Ureter (tissue), 1 donor: ENCODE measurements at places on chromosomes 2 and 18. TPM values are rescaled to one million over a fixed set of nuclear protein-coding genes. Genes with fewer than 3 reads are reported as not detected.

DNA sequence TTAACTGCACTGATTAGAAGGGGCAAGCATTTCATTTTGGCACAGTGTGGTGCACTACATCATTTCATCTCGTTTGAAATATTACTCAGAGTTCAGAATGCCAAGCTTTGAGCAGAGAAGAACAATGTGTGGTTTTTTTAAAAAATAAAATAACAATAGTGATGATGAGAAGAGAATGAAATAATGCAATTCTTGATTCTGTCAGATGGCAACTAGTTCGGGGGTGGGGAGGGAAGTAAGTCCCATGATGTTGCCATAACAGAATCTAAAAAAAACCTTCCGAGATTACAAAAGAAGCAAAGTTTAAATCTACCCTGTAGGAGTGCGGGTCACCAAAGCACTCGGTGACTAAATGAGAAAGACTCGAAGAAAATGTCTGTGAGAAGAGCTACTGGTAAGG, 490.4 kb downstream of the NR4A2 start:
- DNase-seq = no peak

SLC20A1 gene
- 77.2 TPM for total RNA-seq

CFAP210 gene
- total RNA-seq = 0.49 TPM

DNA sequence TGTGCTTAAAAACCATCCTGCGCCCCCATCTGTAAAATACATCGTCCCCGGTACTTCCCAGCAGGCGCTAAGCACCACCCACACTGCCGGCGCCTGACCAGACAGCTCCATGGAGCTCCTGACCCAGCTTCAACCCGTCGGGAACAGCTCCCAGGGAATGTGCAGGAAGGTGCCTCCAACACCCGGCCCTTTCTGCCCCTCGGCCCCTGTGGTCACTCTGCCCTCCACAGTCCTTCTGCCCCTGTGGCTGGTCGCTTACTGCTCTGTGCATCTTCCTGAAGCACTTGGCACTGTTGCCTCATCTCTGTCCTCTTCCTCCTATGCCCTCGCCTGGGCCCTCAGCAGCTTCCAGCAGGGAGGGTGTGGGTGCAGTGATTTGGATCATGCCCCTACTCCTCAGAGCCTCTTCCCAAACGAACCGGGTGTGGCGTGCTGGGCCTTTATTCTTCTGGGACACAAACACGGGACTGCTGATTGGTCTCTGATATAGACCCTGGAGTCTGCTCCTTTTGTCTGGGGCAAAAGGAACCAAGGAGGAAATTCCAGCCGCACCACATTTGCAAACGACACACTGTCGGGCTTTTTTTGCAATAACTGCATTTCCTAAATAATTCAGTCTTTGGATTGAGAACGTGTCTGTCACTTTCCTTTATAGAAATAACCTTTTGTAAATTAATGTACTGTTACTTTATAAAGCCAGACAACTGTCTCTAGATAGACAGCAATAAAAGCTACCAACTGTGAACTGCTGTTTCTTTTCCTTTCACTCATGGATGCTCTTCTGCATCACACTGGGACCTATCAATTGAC, 65.9 kb downstream of the ADI1 start:
- DNase-seq = no peak

GRCh38 chr18:63299837-63300745, 19.5 kb downstream of the BCL2 start:
- DNase-seq = no peak

DNA sequence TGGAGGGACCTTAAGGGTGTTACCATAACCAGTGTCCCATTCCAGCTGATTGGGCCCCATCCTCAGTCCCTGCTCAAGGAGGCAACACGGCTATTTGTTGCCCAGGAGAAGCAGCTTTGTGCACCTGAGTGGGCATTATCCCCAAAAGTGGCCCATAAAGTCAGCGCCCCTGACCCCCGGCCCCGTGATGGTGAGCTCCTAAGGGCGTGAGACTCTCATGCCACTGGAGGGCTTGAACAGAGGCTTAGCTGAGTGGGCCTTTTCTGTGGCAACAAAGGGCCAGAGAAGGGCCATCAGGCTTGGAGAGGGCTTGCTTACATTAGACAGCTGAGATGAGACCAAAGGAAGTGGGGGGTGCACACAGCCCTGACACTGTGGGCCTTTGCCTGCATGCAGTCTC, 99.2 kb upstream of the RAB6C start:
- no peak for DNase-seq

PSMG2 gene
- total RNA-seq = 70.8 TPM

- DNase-seq = no peak
Observed at GRCh38 chr2:72834596-72834995, 8.8 kb upstream of the EXOC6B start.

- DNase-seq = no peak
Observed at GRCh38 chr18:39571511-39571910, 2005.9 kb upstream of the CELF4 start.

ARHGEF33 gene
- total RNA-seq = 0.68 TPM

CD207 gene
- total RNA-seq = 1.3 TPM

DNA sequence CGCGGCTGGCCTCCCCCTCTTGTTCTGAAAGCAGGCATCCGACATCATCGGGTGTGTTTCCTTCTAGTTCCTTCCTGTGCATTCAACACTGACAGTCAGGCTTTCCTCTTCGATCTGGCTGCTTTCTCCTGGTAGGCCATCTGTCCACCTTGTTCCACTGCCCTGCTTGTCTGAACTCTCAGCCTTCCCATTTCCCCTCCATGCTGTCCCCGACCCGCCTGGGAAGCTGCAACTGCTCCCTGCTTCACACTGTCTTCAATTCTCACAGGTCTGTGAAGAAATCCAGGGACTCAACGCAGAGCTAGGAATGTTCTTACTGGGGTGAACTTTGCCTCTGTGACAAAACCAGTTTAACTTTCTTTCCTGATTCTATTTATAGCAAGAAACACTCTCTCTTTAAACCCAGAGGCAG, 43.0 kb downstream of the KIF3C start:
- no peak for DNase-seq

GRCh38 chr2:200650195-200650594, 64.4 kb downstream of the AOX1 start:
- no peak for DNase-seq

DNA sequence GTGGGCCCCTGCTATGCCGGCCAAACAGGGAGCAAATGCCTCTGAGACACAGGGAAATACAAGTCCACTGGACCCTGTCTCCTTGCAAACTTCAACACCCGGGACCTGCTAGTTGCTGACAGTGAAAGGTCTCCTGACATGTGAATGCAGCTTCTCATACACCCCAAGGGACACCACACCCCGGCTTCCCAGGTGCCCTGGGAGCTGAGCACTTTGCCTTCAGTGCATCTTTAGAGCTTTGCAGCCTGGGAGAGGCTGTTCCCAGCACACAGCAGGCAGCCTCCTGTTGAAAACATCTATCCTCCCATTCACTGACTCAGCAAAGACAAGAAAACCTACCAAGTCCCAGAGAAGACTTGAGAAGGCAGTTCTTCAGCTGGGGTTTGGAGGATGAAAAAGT, 143.4 kb downstream of the COL6A3 start:
- DNase-seq = no peak

GRCh38 chr2:134225173-134225572, 28.7 kb upstream of the MGAT5 start:
- DNase-seq = no peak

DNA sequence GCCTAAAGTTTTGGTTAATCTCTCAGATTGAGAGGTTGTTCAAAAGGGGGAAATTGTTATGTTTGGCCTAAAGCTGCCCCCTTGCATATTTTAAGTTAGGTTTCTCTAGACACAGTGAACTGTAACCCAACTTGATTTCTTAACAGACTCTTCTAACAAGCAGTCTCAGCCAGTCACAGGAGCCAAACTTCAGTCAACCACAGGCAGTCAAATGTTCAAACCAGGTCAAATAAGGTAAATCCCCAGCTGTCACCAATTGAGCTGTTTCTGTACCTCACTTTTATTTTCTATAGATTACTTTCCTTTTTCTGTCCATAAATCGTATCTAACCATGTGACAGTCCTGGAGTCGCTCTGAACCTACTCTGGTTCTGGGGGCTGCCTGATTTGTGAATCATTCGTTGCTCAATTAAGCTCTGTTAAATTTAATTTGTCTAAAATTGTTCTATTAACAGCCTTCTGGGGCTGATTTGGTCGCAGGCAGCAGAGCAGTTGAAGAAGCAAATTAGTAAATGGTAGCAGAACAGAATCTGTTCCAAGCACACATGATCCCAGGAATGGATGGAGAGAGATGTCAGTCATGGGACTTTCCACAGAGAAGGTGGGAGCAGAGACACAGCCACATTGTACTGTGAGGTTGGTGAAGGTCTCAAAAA, 16.4 kb upstream of the NFU1 start:
- no peak for DNase-seq

DNA sequence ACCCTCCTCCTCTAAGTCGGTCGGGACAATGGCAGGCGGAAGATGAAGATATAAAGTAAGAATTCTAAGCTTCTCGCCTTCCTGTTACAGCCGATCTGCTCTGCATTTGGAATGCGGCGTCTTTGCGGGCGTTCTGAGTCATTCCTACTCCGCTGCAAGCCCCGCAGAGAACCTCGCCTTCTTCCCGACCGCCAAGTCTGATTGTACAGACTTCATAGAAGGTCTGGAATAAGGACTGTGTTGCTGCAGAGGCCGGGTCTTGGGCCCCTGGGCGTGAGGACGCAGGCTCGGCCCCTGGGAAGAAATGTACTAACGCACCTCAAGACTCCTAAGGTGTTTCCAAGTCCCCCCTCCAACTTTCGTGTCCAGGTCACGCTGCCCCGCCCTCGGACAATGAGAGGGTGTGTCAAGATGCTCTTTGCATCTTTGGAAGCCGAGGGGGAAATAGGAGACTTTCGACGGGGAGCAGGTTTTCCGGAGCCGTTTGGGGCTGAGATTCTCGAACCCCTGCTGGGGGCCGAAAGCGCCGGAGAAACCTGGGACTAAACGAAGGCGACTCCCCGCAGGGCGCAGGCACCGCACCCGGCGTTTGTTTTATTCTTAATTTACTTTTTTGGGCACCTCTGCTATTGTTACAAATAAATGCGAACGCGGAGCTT, 12.7 kb upstream of the PAX3 start:
- no peak for DNase-seq

DNA sequence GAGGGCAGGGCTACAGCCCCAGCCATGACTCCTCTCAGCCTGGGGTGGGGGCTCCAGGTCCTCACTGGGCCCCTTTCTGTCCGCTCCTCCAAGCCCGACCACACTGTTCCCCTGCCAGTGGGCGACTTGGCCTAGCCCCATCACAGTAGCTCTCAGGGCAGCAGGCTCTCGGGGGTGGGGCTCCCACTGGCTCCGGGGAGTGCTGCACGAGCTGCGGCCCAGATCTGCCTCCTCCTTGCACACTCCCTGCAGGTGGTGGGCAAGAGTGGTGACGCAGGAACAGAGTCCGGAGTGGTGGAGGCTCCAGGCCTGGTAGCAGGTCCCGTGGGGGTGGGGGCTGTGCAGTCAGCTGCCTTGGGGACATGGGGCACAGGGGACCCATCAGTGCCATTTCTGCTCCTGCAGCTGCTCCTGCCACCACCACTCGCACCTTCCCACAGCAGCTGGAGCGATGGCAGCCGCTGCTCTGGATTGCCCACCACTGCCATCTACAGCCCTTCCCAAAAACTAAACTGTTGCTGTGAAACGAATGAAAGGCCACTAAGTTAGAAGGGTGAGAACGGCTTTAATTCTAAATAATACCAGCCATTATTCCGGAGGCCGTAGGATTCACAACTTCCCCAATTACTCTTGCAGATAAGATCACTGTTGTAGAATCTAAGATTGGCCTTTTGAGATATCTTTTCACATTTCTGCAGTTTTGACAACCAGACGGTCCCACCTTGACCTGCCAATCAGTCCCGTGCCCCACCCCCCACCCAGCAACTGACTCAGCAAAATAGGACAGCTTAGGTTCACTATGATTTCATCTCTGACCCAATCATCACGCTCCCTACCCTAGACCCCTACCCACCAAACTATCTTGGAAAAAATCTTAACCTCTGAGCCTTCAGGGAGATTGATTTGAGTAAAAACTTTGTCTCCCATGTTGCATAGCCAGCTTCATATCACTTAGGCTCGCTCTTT, 530.2 kb downstream of the DCC start:
- DNase-seq = no peak

- DNase-seq = no peak
Observed at GRCh38 chr2:39719317-39719716, 53.6 kb downstream of the TMEM178A start.

ANKRD53 gene
- 1.8 TPM for total RNA-seq

- DNase-seq = no peak
Observed at GRCh38 chr2:187435756-187436155, 12.3 kb downstream of the CALCRL start.

GRCh38 chr2:125364192-125364983, 1291.6 kb upstream of the GYPC start:
- no peak for DNase-seq

SLC14A1 gene
- 136 TPM for total RNA-seq

GRCh38 chr2:125310657-125311364, 1285.7 kb downstream of the CNTNAP5 start:
- DNase-seq = no peak

DNA sequence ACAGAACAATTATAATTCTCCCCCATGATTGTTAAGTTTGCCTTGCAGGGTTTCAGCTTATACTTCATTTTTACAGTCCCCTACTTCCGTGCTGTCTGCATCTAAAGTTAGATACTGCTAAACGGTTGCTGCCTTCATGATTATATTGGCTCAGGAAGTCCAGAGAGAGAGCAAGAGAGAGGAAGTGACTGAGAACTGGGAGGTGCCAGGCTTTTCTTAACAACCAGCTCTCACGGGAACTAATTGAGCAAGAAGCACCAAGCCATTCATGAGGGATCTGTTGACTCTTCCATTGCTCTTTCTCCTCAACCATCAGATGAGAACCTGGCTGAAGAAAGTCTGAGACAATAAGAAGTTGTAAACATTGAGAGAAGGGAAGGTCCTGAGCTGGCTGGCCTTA, 125.5 kb upstream of the SIX2 start:
- DNase-seq = no peak

GRCh38 chr2:154527962-154528361, 170.5 kb upstream of the KCNJ3 start:
- no peak for DNase-seq

DNA sequence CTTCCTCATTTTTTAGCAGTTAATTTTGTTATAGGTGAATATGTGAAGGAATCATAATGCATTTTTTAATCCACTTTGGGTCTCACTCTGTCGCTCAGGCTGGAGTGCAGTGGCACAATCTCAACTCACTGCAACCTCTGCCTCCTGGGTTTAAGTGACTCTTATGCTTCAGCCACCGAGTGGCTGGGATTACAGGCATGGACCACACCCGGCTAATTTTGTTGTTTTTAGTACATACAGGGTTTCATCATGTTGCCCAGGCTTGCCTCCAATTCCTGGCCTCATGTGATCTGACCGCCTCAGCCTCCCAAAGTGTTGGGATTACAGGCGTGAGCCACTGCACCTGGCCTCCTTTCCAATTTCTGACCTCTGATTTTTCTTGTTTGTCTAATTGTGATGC, 17.7 kb downstream of the SCYGR5 start:
- DNase-seq = no peak

- DNase-seq = no peak
Observed at GRCh38 chr2:45612285-45612684, 1.2 kb upstream of the SRBD1 start.

- no peak for DNase-seq
Observed at GRCh38 chr2:45606796-45607195, 4.3 kb downstream of the SRBD1 start.
